ENCODE measurements at places on chromosomes 1 and 21. TPM values are rescaled to one million over a fixed set of nuclear protein-coding genes. Genes with fewer than 3 reads are reported as not detected.

LRRIQ3 gene
- 4.5 TPM for polyA plus RNA-seq

GRCh38 chr1:1567891-1568291 is 6.8 kb downstream of the SSU72 start:
- no peak for DNase-seq

- no peak for DNase-seq
These were observed at the start of gene FAM131C for GRCh38 chr1:16073490-16074119. Gene FAM131C (minus strand): TSS chr1:16073651. CDS start chr1:16073442, 209 bp downstream.

- DNase-seq: no peak
These were observed 3.4 kb upstream of the TEX35 start for GRCh38 chr1:178509414-178510007.

NBPF20 gene
- polyA plus RNA-seq: 1.3 TPM

DUSP10 gene
- polyA plus RNA-seq: 4.6 TPM

DNA sequence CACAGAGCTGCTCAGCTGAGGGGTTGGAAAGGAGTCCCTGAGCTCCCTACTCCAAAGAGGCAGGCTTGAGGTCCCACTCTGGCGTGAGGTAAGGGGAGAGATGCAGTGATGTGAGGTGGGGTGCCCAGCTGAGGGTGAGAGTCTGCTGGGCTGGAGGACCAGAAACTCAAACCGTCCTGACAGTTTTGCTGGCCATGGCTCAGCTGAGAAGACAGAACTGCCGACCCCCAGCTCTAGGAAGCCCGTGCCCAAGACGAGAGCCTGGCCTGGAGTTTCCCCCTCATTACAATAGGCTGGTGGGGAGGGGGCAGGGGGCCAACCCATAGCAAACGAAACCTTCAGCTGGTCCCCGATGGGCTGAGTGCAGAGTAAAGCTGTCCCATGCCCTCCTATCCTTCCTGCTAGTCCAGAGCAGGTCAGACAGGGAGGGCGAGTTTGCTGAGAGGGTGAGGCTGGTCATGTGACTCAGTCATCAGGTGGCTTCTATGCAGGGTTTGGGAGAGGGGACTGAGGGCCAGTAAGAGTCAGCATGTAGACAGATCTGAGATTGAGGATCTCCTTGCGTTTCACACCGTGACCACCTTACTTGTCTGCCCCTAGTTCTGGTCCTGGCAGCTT is 129.3 kb downstream of the PRDM2 start:
- no peak for DNase-seq

AHCYL1 gene
- polyA plus RNA-seq: 126 TPM

DNA sequence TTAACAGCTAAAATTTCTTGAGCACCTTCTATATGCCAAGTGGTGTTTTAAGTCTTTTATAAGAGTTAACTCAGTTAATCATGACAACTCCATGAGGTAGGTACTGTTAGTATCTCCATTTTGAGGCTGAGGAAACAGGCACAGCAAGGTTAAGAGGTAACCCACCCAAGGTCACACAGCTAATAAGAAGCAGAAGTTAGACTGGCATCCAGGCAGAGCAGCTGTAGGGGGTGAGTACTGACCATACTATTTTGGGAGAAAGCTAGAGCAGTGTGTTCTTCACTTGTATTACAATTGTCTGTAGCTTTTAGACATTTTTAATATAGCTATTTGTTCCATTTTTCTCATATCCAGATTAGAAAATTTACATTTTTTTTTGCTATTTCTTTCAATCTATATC is 4.8 kb downstream of the ATP6V1G3 start:
- DNase-seq: no peak

DNA sequence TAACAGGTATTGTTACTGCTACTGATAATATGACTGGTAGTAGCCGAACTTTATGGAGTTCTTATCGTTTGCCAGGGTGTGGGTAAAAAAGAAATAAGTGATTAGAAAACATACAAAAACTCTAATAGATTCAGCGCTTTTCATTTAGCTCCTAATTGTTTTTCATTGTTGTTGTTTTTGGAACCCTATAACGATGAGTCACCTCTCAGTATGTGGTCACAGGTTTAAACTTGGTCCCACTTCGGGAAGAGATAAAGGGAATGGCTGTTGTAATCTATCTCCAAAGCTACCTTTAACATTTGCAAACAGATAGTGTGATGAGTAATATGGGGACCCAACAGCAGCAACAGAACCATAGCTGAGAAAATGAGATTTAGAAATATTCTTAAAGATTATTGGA is 62.7 kb upstream of the BCL10 start:
- DNase-seq: no peak

- DNase-seq: no peak
These were observed 12.9 kb downstream of the NRIP1 start for GRCh38 chr21:15051644-15052458.

DNA sequence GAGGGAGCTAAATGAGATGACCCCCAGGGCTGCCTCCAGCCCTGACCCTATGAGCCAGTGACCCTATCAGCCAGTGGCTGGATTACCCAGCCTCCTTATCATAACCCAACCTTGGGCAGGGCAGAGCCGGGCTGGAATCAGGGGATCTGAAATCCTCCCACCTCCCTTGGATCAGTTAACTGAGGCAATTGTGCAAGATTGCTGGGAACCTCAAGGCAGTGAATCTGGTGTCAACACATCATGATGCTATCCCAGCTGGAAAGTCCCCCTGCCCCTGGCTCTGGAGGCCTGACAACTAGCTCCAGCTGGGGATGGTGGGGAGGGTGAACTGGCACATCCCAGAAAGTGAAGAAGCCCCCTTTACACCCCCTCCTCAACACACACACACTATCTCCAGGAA is 6.4 kb upstream of the TSPAN1 start:
- DNase-seq: no peak

DNA sequence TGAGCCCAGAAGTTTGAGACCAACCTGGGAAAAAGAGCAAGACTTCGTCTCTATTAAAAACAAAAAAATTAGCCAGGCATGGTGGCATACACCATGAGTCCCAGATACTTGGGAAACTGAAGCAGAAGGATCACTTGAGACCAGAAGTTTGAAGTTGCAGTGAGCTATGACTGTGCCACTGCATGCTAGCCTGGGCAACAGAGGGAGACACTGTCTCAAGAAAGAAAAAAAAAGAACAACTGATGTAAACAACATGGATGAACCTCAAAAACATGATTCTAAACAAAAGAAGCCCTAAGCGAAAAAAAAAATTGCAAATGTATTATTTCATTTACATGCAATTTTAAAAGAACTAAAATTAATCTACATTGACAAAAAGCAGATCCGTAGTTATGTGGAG is 9.0 kb downstream of the LRRC40 start:
- DNase-seq: no peak

DNA sequence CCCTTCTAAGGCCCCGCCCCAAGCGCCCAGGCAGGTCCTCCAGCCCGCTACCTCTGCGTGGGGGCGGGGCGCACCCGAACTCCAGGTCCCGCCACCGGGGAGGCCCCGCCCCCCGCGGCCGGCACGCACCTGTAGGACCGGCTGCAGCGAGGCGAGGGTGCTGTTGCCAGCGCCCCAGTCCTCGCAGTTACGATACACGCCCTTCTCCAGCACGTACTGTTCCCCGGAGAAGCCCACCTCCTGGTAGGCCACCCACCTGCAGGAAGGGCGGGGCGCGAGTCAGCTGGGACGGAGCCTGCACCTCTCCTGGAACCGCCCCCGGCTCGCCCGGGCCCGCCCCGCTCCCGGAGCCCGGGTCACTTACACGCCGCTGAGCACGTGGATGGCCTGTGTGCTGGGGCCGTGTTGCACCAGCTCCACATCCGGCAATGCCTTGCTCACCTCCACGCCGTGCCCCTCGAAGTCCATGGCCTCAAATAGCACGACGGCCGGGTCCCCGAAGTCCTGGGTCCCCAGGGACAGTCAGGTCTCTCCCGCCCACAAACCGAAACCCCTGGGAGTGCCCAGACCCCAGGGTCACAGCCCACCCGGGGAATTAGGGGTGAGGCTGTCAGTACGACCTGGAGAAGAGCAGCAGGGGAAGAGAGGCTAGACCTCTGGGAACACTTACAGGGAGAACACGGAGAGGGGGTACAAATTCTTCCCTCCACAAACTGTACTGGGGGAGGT is 17.3 kb downstream of the CRYBG2 start:
- peak; percentile 48 for DNase-seq

GRCh38 chr1:208413006-208413405 is 168.8 kb upstream of the PLXNA2 start:
- no peak for DNase-seq

DNA sequence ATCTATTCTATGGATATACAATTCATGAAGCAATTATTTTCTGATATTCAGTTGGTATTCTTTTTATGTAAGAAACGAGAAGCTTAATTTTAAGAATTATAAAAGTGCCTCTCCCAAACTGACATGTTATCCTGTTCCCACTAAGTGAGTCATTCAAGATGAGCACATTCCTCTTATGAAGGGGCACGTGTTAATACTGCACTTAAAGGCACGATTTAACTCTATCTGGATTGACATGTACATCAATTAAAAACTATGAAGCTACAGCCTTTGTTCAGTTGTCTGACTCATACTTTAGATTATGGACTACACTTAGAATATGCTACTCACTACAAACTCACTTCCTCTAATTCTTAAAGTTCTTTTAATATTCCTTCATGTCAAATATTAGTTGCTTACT is 111.6 kb downstream of the CYYR1 start:
- DNase-seq: no peak

S100A8 gene
- 21.5 TPM for polyA plus RNA-seq

CFHR3 gene
- 0.17 TPM for polyA plus RNA-seq

ITGB2 gene
- 8.1 TPM for polyA plus RNA-seq

GRCh38 chr1:51284487-51284954 is 45.8 kb downstream of the TTC39A start:
- DNase-seq: no peak

- DNase-seq: no peak
These were observed 20.8 kb downstream of the PHLDA3 start for GRCh38 chr1:201447903-201448871.

TMEM125 gene
- 13.6 TPM for polyA plus RNA-seq

DNA sequence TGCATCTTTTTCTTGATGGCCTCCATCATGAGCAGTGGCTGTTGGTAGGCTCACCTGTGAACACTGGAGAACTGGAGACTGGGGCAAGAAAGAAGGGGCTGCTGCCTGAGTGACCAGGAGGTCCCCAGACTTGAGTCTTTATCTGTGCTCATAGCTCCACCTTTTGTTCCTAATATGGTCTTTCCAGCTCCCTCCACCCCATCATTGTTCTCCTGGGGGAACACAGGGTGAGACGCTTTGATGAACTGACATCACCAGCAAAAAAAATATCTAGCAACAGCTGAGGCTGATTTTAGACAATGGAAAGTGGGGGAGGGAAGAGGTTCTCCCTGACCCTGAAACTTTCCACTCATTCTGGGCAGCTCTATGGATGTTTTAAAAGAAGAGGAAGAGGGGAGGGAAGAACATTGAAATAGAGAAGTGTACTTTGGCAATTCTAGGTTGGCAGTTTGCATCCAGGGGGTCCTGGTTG is at the start of gene TPM3:
TPM3 (minus strand) TSS at position 111 of the 472 bp plus-strand sequence; CDS start at position 29, 82 bp downstream.
- DNase-seq: no peak

GRCh38 chr1:211420389-211420788 is 71.6 kb downstream of the RD3 start:
- DNase-seq: no peak

DNA sequence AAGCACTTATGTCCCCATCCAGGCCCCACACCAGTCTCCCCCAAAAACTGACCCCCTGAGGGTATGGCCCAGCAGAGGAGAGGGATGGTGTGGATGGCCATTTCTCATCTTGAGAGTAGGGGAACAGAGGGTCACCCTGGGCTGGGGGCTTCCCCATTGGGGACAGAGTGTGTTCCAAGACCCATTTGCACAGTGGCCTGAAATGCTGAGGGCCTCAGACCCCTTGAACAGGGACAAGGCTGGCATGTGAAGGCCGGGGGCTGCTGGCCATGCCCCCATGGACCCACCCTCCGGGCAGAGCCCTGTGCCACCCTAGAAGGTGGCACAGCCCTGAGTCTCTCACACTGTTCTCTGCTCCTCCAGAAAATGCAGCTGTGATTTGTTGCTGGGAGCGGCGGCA is 8.0 kb downstream of the CTRC start:
- no peak for DNase-seq

GRCh38 chr1:107727866-107728265 is 237.1 kb downstream of the VAV3 start:
- no peak for DNase-seq

GRCh38 chr1:27179379-27179778 is 24.5 kb upstream of the SLC9A1 start:
- DNase-seq: no peak

DNA sequence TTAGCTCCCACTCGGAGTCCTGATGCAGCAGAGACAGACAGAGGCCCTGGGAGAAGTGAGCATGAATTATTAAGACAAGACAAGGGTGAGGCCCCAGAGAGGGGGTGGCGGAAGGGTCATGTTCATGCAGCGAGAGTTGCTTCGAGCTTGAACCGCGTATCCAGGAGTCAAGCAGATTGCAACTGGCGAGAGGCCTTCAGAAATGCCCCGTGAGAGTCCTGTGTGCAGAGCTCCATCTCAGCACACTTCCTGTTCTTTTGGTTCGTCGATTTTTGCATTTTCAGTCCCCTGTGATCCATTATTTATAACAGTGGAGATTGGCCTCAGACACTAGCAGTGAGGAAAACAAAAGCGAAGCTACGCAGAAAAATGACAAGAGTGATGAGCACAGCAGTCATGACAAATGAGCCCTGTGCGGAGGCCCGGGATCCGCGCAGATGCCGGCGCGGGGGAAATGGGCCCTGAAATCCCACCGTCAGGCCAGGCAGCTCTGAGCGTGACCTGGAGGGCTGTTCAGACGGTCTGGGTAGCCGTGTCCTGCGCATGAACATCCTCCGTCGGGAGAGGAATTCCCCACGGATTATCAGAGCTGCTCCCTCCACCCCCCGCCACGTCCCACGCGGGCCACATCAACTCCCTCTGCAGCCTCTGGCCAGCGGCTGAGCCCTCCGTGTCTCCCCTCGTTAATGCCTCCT is 15.0 kb downstream of the PDE9A start:
- DNase-seq: no peak

DNA sequence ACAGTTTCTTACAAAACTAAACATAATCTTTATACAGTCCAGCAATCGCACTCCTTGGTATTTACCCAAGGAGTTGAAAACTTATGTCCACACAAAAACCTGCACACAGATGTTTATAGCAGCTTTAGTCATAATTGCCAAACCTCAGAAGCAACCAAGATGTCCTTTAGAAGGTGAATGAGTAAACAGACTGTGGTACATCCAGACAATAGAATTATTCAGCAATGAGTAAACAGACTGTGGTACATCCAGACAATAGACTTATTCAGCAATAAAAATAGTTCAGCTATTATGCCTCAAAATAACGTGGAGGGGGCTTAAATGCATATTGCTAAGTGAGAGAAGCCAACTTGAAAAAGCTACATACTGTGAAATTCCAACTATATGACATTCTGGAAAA is 87.0 kb upstream of the GALNT2 start:
- DNase-seq: no peak

KCNK2 gene
- 1.9 TPM for polyA plus RNA-seq

GRCh38 chr1:158329733-158330132 is 1.6 kb downstream of the CD1B start:
- DNase-seq: no peak

GRCh38 chr1:121516234-121516967 is 331.6 kb downstream of the SRGAP2C start:
- DNase-seq: no peak

- DNase-seq: no peak
These were observed 39.1 kb upstream of the TRAPPC10 start for GRCh38 chr21:43972850-43973633.

GRCh38 chr1:51629918-51630317 is 13.0 kb downstream of the OSBPL9 start:
- no peak for DNase-seq

- no peak for DNase-seq
These were observed 11.3 kb upstream of the ADGRB2 start for GRCh38 chr1:31775210-31775999.

ANXA9 gene
- 16.7 TPM for polyA plus RNA-seq

GRCh38 chr1:51519865-51520699 is 1.0 kb upstream of the EPS15 start:
- DNase-seq: no peak

Data from right renal cortex interstitium (tissue), 3 donors.